ENCODE measurements at places on chromosomes 13 and 19. TPM values are rescaled to one million over a fixed set of nuclear protein-coding genes. Genes with fewer than 3 reads are reported as not detected.
A peak's percentile ranks its signal among the peaks of the same experiment; 100 is the strongest.

GRCh38 chr19:56765137-56765536 is 75.4 kb downstream of the PEG3 start:
- DNase-seq, result no peak

- DNase-seq, result no peak
Measured at GRCh38 chr19:48959341-48960239, 4.9 kb downstream of the BAX start.

NXNL1 gene
- total RNA-seq, result not detected

OR7A5 gene
- not detected for total RNA-seq

DNA sequence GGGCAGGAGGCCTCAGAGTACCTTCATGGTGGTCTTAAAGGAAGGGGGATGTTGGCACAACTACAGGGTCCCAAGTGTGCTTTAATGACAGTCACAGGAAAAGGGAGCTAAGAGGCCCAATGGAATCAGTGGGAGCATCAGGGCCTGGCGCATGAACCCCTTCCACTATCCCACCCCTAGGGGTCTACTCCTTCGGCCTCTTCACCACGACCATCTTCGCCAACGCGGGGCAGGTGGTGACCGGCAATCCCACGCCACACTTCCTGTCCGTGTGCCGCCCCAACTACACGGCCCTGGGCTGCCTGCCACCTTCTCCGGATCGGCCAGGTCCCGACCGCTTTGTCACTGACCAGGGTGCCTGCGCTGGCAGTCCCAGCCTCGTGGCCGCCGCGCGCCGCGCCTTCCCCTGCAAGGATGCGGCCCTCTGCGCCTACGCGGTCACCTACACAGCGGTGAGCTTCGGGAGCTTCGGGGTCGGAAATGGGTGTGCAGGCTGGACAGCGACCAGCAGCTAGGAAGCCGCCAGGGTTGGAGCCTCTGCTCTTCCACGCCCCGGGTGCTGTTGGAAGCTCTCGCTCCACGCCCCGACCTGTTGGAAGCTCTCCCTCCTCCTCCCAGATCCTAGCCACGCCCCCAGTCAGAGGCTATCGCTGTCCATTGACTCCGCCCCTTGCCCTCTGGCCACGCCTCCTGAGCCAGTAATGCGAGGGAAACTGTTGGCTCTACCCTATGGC is 6.0 kb downstream of the PLPPR2 start:
- DNase-seq, result peak; percentile 56

- DNase-seq, result no peak
Measured at GRCh38 chr19:11507370-11508078, 1.9 kb upstream of the ZNF653 start.

DNA sequence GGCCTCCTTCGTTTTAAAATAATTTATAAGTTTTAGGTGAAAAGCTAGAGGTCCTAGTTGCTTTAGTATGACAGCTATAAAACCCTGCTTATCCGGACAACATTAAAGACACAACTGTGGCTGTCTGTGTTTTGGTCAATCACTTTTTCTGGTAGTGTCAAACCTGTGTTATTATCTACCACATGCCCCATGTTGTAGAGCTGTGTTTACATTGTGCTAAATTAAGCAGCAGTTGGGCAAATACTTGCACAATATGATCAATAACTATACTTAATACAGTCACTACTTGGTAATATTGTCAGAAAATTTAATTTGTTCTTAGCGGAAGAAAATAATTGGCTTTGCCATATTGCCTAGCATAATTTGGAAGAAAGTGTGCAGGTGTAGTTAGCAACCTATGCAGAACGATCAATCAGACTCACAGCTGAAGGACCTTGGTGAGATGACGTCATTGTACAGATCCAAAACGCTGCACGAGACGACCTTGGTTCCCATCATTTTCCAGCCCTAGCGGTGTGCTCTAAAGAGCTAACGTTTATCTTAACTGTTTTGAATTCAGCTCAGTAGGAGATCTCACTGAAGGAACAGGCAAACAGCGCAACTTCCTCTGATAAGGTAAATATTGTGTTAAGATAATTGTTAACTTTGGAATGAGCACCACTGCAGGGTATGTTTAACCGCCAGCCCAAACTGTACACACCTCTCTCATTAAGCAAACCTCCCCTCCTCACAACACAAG is 476.6 kb downstream of the IRS2 start:
- DNase-seq, result no peak

DNA sequence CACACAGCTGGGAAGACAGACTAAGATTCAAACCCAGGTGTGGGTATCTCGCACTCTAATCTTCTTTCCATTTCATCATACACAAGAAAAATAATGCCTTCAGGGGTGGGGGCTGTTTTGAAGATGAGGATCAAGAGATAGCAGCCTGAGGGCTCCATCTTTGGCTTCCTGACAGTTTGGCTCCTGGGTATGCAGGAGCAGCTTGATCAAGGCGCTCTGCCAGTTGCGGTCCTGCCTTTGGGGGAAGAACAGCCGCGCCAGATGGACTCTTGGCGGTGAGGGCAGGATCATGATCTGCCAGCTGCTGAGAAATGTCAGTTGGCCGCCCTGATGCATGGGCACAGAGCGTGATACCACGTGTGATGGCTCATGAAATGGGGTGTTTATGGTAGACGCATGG is 119.1 kb downstream of the IER2 start:
- no peak for DNase-seq

GRCh38 chr13:85142351-85142927 is 656.8 kb downstream of the SLITRK6 start:
- DNase-seq, result no peak

DNA sequence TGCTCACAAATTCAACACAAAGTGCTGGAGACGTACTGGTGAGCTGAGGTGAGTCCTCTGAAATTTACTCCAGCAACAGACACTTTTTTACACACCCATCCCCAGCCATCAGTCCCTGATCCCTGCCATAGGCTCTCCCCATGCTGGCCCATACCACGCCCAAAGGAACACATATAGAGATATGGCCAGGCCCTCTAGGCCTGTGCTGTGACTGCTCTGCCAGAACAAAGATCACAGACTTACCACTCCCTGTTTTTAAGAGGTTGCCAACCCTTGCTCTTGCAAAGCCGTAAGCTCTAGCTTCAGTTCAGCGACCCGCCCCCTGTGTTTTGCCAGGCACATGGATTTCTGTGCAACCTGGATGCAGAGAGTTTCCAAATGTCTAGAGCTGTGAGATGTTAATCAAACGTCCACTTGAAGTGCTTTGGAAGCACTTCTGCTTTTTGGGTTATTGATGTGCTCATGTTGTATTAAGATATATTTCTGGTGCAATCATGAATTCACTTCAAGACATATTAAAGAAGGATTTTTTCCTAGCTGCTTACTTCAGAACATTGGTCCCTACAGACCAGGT is 59.7 kb downstream of the DLEU7 start:
- no peak for DNase-seq

C1QTNF9 gene
- total RNA-seq, result not detected

LRRC63 gene
- total RNA-seq, result 0.09 TPM

KLK7 gene
- not detected for total RNA-seq

SHC2 gene
- 11.3 TPM for total RNA-seq

GRCh38 chr19:31959527-31960018 is 385.8 kb upstream of the ZNF507 start:
- DNase-seq, result no peak

DHDH gene
- total RNA-seq, result not detected

- DNase-seq, result no peak
Measured at GRCh38 chr19:54426291-54426931, 11.1 kb downstream of the TTYH1 start.

CALR3 gene
- not detected for total RNA-seq

GRCh38 chr19:41328157-41328841 is 18.3 kb downstream of the CCDC97 start:
- DNase-seq, result peak; percentile 41

DNA sequence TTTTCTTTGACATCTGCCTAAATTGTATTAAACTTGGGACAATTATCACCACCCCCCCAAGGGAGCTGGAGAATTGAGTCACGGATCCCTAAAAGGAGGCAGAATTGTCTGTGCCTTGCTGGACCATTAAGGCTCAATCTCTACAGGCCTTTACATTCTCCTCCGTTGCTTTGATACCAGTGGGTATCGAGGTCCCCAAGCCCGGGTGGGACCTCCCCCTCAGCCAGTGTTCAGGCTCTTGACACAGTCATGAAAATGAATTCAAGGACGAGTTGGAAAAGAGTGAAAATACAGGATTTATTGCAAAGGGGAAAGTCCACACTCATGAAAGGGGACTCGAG is 5.6 kb downstream of the PPP1R15A start:
- no peak for DNase-seq

DNA sequence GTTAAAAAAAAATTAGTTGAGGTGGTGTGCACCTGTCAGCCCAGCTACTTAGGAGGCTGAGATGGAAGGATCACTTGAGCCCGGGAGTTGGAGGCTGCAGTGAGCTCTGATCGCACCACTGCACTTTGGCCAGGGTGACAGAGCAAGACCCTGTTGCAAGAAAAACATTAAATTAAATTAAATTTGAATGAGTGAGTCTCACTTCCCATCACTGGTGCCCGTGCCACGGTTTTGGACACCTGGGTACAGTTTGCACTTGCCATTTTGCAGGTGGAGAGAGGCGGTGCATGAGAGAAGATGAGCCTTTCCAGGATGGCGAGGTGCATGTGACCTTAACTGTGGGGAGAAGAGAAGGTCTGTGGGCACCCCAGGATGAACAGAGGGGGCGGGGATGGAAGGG is 60.3 kb upstream of the ZNF536 start:
- DNase-seq, result no peak

DNA sequence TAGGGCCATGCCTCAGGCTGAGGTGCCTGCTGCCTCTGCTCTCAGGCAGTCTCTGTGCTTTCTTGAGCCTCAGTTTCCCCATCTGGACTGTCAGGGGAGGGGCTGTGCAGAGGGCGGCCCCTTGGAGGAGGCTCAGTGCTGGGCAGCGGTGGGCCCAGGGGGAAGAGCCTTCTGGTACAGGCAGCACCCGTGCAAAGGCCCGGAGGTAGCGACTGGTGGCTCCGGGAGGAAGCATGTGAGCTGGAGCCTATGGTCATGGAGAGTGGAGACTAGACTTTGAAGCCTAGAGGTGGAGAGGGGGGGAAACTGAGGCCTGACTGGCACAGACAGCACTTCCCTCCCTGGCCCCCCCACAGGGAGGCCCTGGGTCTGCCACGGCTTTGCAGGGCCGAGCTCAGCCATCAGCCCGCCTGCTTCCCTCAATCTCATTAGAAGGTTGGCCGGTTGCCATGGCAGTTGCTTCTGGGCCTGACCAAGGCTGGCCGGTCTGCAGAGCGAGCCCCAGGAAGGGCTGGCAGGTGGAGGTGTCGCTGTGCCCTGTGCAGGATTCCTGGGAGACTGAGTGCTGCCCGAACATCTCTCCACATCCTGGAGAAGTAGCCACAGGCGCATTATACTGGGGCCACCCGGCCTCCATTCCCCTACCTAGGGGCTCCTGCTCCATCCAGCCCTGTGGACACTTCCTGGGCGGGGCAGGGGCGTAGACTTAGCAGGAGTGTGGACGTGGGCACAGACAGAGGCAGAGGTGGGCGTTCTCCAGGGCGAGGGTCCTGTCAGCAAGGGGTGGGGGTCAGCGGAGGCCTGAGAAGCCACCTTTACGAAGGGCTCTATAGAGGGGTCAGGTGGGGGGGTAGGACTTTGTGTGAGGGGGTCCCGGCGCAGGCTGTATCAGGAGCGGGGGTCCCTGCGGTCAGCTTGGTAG is 53.2 kb downstream of the CRTC1 start:
- no peak for DNase-seq

- DNase-seq, result no peak
Measured at GRCh38 chr19:39937094-39937720, 2.8 kb upstream of the FCGBP start.

ZNF443 gene
- total RNA-seq, result 6.2 TPM

- peak; percentile 77 for DNase-seq
Measured at GRCh38 chr19:42634409-42635232, 39.9 kb upstream of the CEACAM8 start.

GRCh38 chr19:4134351-4134750 is 10.4 kb upstream of the MAP2K2 start:
- DNase-seq, result no peak

KL gene
- total RNA-seq, result 1.0 TPM

GRCh38 chr19:16085115-16085514 is 8.8 kb downstream of the TPM4 start:
- no peak for DNase-seq

GPR18 gene
- total RNA-seq, result not detected

- DNase-seq, result no peak
Measured at GRCh38 chr19:38316477-38317067, 825 bp upstream of the YIF1B start.

IFT88 gene
- 11.2 TPM for total RNA-seq

DNA sequence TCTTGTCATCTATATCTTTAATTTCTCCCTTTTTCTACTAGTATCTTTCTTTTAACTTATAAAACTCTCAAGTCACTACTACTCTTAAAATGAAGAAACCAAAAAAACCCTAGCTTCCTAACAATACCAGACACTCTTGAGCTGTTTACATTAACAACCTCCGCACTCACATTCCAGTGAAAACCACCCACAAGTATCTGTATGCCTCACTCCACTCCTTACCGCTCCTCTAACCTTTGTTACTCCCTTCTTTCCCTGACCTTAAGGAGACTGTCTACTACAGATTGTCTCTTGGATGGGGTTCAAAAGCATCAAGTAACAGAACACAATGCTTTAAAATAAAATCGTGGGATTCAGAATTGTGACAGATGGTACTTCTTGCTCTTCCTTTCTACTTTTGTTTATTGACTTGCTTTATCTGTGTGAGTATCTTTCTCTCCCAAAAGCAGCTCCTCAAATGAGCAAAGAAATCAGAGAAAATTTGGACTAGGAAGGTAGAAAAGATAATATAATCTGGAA is 110.0 kb upstream of the FBXL3 start:
- DNase-seq, result no peak

MBOAT7 gene
- total RNA-seq, result 33.5 TPM

GRCh38 chr13:92225861-92226260 is 827.4 kb downstream of the GPC5 start:
- DNase-seq, result no peak

LRFN3 gene
- total RNA-seq, result 3.6 TPM

DNA sequence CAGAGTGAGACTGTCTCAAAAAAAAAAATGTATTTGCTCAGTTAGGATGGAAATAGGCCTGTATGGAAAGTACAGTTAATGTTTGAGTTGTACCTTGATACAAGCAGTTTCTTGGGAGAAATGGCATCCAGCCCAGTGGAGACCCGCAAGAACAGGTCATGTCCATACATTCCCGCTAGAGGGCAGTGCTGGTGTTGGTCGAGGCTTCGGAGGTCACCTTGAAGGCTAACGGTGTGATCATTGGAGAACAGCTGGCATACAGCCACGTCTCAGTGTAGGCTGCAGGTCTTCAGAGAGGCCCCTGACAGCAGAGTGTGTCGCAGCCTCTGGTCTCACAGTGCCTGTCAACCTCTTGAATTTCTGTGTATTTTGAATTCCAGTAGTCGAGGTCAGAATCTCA is 7.5 kb downstream of the ZNF610 start:
- peak; percentile 75 for DNase-seq

Data from dermis blood vessel endothelial cell (primary cell).